Regular cardiac myocyte (primary cell): ENCODE measurements at places on chromosomes 6 and 20. TPM values are rescaled to one million over a fixed set of nuclear protein-coding genes. Genes with fewer than 3 reads are reported as not detected.

The ASIP gene
- total RNA-seq: not detected in 2 replicates

The TBXT gene
- not detected in 2 replicates for total RNA-seq

The NFATC2 gene
- under 0.01 and 0.19 TPM in 2 replicates for total RNA-seq

The ARMH2 gene
- not detected in 2 replicates for total RNA-seq

The SPAG4 gene
- total RNA-seq: 17.1 and 36.1 TPM in 2 replicates

The MROH8 gene
- total RNA-seq: 0.38 and 0.56 TPM in 2 replicates

The IL17F gene
- not detected in 2 replicates for total RNA-seq

The MLIP gene
- not detected in 2 replicates for total RNA-seq

The RRP36 gene
- total RNA-seq: 64.3 and 147 TPM in 2 replicates
